Stimulated activated CD8-positive, alpha-beta memory T cell treated with anti-CD3 and anti-CD28 coated beads, Interleukin-7, amount 100 ng/mL, for 48 hours (primary cell): ENCODE measurements at places on chromosomes 5 and 9.

GRCh38 chr5:68884144-68884754, 209.6 kb upstream of the SLC30A5 start:
- no peak for DNase-seq

- DNase-seq: no peak
These were observed 547.8 kb downstream of the TLR4 start for GRCh38 chr9:118252027-118252426.

DNA sequence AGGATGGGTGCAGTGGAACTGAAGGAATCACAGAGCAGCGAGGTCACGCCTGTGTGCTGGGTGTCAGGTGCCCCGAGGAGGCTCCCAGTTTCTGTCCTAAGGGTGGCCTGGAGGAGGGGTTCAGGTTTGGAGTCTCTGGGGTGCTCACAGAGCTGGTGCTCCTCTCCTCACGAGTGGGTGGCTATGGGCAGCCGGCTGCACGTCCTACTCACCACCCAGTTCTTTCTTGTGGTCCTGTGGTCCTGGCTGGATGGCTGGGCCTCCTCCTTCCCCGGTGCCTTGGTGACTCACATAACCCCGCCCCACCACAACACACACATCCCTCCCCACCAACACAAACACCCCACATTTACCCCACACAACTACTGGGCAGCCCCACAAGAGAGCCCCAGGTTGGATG, 9.9 kb upstream of the PTGS1 start:
- DNase-seq: no peak

DNA sequence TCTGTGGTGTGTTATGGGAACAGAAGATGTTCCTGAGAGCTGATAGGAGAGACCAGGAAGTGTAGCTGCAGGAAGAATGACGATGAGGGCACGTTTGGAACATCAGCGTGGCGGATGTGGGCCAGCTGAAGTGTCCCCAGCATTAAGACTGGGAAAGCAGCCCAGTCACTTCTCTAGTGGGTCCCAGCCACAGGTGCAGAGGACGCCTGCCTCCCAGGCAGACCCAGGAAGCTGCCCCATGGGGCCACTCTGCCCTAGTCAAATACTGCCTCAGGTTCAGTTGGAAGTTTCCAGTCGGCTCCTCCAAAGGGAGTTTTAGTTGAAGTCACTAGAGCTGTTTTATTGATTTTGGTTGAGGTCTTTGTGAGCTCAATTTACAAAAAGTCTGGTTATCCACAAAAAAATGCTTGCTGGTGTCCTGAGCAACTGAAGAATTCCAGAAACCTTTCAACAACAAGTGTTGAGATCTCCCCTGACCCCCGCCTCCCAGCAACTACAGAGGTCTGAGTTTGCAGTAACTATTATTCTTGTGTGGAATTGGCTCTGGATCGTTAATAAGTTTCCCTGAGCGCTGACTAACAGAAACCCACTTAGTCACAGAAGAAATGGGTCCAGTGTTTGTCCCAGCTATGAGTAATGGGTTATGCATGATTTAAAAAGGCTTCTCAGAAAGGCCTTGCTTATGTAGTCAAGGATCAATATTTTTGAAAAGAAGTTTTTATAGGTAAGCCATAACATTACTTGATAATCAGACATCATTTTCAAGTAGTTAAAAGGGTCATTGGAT, 294.1 kb downstream of the FANCC start:
- DNase-seq: no peak

DNA sequence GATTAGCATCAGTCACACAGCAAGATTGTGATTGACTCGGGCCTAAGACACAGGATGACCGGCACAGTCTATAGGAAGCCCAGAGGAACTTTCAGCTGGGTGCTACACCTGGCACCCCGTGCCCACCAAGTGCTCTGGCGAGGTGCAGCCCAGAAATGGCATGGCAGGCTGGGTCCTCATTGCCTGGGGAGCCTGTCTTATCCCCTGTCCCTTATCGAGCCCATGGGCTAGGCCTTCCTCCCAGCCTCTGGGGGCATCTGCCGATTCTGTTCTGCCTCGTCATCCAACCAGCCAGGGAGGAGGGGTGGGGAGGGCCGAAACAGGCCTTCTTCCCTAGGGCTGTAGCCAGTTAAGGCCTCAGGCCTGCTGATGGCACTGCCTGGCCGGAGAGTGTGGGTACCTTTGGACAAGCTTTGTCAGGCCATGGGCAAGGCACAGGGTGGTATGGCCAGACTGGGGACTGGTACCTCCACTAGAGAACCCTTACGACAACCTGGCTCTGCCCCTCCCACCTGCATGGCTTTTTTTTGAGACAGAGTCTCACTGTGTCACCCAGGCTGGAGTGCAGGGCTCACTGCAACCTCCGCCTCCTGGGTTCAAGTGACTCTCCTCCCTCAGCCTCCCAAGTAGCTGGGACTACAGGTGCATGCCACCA, 1.6 kb downstream of the GRK6 start:
- DNase-seq: no peak

GRCh38 chr9:75064307-75065025, 23.5 kb downstream of the NMRK1 start:
- DNase-seq: no peak

GRCh38 chr9:131808291-131808690, 68.4 kb upstream of the RAPGEF1 start:
- no peak for DNase-seq

GRCh38 chr9:107862323-107862722, 372.8 kb upstream of the KLF4 start:
- DNase-seq: no peak

GRCh38 chr5:161086461-161086860, 234.4 kb upstream of the ATP10B start:
- no peak for DNase-seq

GRCh38 chr5:166436872-166437271, 1854.6 kb upstream of the WWC1 start:
- DNase-seq: no peak

DNA sequence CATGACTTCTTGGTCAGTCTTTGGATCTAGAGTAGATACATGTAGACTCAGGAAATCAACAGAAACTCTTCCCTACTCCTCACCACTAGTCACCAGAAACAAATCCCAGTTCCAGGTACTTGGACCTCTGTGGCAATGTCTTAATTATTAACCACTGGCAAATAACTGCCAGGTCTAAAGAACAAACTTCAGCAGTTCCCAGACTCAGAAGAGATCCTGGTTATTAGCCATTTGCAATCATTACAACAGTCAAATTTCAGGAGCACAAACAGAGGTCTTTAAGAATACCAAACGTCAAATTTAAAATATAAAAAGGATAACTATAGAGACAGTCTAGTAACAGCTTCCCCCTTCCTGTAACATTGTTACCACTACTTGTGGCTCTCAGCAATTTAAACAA, 10.2 kb downstream of the DIAPH1 start:
- no peak for DNase-seq
